Cardiac muscle cell (in vitro differentiated cells and primary cell): ENCODE measurements at places on chromosomes 2 and 18. TPM values are rescaled to one million over a fixed set of nuclear protein-coding genes. Genes with fewer than 3 reads are reported as not detected.

DNA sequence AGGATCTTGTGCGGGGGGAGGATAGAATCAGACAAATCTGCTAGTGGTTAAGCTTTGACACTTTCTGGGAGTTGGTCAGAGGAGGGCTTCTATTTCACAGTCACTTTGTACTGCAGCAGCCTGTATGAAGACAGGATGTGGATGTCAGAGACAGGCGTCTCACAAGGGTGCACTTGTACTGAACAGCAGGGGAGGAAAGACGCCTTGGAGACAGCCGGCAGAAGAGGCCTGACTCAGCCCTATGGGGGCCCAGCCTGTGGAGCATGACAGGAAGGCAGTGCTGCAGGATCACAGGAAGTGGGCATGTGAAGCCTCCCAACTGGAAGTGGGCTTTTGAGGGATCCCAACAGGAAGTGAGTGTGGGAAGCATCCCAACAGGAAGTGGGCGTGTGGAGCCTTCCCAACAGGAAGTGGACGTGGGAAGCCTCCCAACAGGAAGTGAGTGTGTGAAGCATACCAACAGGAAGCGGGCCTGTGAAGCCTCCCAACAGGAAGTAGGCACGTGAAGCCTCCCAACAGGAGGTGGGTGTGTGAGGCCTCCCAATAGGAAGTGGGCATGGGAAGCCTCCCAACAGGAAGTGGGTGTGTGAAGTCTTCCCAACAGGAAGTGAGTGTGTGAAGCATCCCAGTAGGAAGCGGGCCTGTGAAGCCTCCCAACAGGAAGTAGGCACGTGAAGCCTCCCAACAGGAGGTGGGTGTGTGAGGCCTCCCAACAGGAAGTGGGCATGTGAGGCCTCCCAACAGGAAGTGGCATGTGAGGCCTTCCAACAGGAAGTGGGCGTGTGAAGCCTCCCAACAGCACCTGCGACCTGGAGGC lies 212.3 kb downstream of the SNTG2 start:
- no peak overlapping the region for H3K27ac ChIP-seq
- no peaks in the 10 kb centered on the region for H3K36me3 ChIP-seq
- no peak for DNase-seq
- H3K27me3 ChIP-seq, result no peaks in the 10 kb centered on the region

DNA sequence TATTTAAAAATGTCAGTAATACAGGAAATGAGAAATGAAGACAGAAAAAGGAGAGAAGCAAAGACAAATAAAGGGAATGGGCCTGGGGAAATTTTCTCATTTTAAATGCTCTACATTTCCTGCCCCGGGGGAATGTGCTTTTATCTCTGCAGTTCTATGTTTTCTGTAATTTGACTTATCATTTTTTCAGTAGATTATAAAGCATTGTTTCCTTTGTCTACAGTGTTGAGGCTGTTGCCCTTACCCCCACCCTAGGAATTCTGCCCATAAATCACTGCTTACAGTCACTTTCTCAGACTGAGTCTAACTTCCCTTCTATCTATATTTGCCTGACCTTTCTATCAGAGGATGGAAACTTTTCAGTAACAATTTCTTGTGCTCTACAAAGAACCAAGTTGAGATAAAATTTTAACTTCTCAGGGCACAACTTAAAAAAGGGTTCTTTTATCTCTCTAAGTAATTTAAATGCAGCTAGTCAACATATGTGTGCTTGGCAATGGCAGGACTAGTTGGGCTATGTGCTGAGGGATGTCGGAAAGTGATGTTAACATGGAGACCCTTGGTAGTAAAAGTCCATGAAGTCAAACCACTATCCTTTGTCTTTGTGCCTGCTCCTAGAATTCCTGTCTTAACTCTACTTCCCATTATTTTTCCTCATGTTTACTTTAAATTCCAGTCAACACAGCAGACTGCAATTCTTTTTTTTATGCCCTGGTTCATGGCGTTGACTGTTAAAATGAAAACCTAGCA lies 146.5 kb upstream of the MMADHC start:
- H3K27ac ChIP-seq, result peak overlapping the region; percentile 27
- DNase-seq, result peak; percentile 84
- H3K36me3 ChIP-seq, result no peaks in the 10 kb centered on the region
- peaks cover 11% of the 10 kb centered on the region for H3K4me1 ChIP-seq

DNA sequence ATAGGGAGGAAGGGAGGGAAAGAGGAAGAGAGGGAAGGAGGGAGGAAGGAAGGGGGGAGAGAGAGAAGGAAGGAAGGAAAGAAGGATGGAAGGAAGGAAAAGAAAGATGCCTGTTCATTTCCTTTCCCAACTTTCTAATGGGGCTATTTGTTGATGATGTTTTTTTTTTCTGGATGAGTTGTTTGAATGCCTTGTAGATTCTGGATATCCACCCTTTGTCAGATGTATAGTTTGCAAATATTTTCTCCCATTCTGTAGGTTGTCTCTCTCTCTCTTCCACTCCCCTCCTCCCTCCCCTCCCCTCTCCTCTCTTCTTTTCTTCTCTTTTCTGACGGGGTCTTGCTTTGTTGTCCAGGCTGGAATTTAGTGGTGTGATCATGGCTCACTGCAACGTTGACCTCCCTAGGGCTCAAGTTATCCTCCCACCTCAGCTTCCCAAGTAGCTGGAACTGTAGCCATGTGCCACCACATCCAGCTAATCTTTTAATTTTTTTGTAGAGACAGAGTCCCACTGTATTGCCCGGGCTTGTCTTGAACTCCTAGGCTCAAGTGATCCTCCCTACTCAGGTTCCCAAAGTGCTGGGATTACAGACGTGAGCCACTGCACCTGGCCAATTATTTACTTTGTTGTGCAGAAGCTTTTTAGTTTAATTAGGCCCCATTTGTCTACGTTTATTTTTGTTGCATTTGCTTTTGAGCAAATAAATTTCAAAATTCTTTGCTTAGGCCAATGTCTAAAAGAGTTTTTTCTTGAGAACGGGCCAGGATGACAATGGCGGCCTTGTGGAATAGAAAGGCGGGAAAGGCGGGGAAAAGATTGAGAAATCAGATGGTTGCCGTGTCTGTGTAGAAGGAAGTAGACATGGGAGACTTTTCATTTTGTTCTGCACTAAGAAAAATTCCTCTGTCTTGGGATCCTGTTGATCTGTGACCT lies 57.3 kb upstream of the FAM117B start:
- DNase-seq, result no peak
- no peaks in the 10 kb centered on the region for H3K27me3 ChIP-seq
- no peak overlapping the region for H3K27ac ChIP-seq
- H3K36me3 ChIP-seq, result no peaks in the 10 kb centered on the region
- no peaks in the 10 kb centered on the region for H3K4me1 ChIP-seq

- H3K4me1 ChIP-seq, result no peaks in the 10 kb centered on the region
- no peaks in the 10 kb centered on the region for H3K36me3 ChIP-seq
- H3K4me3 ChIP-seq, result no peak overlapping the region
- no peak for DNase-seq
- H3K27me3 ChIP-seq, result no peaks in the 10 kb centered on the region
- no peak overlapping the region for H3K27ac ChIP-seq
Observed at GRCh38 chr2:163319006-163319405, 416.8 kb downstream of the FIGN start.

GRCh38 chr2:181847198-181847556 lies 44.4 kb upstream of the ITPRID2 start:
- H3K27ac ChIP-seq, result no peak overlapping the region
- no peaks in the 10 kb centered on the region for H3K36me3 ChIP-seq
- H3K4me3 ChIP-seq, result no peak overlapping the region
- peaks cover 11% of the 10 kb centered on the region for H3K27me3 ChIP-seq

DNA sequence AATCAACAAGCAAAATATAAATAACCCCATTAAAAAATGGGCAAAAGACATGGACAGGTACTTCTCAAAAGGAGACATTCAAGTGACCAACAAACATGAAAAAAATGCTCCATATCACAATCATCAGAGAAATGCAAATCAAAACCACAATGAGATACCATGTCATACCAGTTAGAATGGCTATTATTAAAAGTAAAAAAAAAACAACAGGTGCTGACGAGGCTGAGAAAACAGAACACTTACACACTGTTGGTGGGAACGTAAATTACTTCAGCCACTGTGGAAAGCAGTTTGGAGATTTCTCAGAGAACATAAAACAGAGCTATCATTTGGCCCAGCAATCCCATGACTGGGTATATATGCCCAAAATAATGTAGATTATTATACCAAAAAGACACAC lies 69.1 kb downstream of the CWC22 start:
- no peak overlapping the region for H3K27ac ChIP-seq
- DNase-seq, result no peak
- H3K36me3 ChIP-seq, result no peaks in the 10 kb centered on the region
- H3K27me3 ChIP-seq, result no peaks in the 10 kb centered on the region

DNA sequence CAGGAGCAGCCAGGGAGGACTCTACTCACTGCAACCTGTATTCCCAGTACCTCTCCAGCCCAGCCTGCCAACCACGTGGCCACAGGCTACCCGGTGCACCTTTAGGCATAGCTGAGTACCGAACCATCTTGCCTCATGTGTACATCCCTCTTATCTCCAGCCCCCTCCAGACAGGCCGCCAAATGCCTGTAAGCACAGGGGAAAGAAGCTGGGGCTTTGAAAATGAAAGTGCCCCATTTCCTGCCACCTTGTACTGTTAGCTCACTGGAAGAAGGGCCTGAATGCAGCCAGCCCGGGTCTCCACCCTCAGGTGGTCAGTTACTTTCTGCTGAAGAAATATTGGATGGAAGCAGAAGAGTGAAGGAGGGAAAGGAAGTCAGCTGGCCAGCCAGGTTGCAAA lies 27.2 kb upstream of the RFX8 start:
- H3K36me3 ChIP-seq, result no peaks in the 10 kb centered on the region
- no peak for DNase-seq
- no peak overlapping the region for H3K27ac ChIP-seq
- H3K4me1 ChIP-seq, result peaks cover 12% of the 10 kb centered on the region

- no peaks in the 10 kb centered on the region for H3K36me3 ChIP-seq
- H3K4me1 ChIP-seq, result no peaks in the 10 kb centered on the region
- H3K27me3 ChIP-seq, result no peaks in the 10 kb centered on the region
- H3K4me3 ChIP-seq, result no peak overlapping the region
Observed at GRCh38 chr2:88673363-88673762, 18.1 kb upstream of the RPIA start.

DNA sequence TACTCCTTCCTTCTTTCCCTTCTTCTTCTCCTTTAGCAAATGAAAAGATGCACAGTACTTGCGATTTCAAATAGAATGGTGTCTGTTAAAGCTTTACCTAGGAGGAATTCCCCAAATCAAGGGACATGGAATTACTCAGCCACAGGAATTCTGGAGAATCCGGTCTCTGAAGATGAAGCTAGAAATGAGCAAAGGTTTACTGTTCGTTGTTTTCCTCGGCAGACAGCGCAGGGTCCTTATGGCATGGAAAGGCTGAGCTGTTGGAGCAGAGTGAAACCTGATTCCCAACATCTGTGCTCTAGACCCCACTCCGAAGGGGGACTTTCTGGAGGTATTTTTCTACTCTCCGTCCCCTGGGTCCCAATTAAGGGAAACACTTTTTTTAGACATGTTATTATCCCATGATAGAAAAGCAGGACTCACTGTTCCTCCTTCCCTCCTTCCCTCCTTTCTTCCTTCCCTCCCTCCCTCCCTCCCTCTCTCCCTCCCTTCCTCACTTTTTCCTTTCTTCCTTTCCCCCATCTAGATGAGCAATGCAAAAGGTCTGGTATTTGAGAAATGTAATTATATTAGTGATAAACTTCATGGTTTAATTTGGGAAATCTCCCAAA lies 47.1 kb downstream of the CDCA7 start:
- H3K4me1 ChIP-seq, result peaks cover 31% of the 10 kb centered on the region
- no peaks in the 10 kb centered on the region for H3K36me3 ChIP-seq
- no peak overlapping the region for H3K27ac ChIP-seq
- DNase-seq, result peak; percentile 16
- no peaks in the 10 kb centered on the region for H3K27me3 ChIP-seq

DNA sequence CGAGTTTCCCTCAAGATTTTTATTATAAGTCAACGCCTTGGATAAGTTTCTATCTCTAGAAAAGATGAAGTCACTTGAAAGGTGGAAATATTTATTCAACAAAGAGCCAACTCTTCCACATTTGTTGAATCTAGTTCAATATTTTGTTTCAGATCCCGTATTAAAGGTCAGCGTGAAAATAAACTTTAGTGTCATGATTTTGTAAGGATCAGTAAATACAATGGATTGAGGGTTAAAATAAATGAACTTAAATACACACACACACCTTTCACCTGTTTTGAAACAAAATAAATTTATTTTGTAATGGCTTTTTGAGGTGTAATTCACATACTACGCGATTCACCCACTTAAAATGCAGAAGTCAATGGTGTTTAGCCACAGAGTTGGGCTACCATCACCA lies 16.0 kb upstream of the NPPC start:
- no peak overlapping the region for H3K27ac ChIP-seq
- no peaks in the 10 kb centered on the region for H3K4me1 ChIP-seq
- no peaks in the 10 kb centered on the region for H3K36me3 ChIP-seq
- H3K27me3 ChIP-seq, result no peaks in the 10 kb centered on the region
- no peak overlapping the region for H3K4me3 ChIP-seq

- H3K36me3 ChIP-seq, result no peaks in the 10 kb centered on the region
- no peak for DNase-seq
- no peaks in the 10 kb centered on the region for H3K4me1 ChIP-seq
- no peaks in the 10 kb centered on the region for H3K27me3 ChIP-seq
- no peak overlapping the region for H3K27ac ChIP-seq
Observed at GRCh38 chr18:61628085-61628484, 264.7 kb downstream of the RNF152 start.

DNA sequence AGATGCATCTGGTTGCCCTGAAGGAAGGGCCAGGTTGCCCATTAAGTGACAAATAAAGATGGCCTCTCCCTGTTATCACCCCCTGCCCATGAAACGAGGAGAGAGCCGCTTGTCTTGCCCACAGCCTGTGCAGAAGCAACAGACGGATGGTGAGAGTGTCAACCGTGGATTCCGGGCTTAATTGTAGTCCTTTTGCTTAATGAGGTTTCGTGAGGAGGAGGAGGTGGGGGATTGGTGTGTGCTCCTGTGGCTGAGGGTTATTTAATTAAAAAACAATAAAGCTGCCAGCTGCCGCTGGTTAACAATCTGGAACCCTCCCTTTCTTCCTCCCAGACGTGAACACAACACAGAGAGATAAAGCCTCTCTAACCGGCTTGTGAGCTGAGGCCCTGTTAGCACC lies 188.0 kb upstream of the PARD3B start:
- H3K27ac ChIP-seq, result no peak overlapping the region
- H3K4me3 ChIP-seq, result no peak overlapping the region
- no peaks in the 10 kb centered on the region for H3K27me3 ChIP-seq

RAB27B gene
- 0.09 and 0.14 TPM in 2 replicates for total RNA-seq

SERPINB12 gene
- total RNA-seq, result not detected in 2 replicates

TUBA4B gene
- total RNA-seq, result not detected in 2 replicates

REG3G gene
- total RNA-seq, result not detected in 2 replicates

STPG4 gene
- total RNA-seq, result not detected in 2 replicates

TRAPPC12 gene
- total RNA-seq, result 103 and 129 TPM in 2 replicates
